ENCODE measurements at places on chromosomes 5 and 9.

- no peaks in the 10 kb centered on the region for H3K27me3 ChIP-seq
- no peak for DNase-seq
- no peaks in the 10 kb centered on the region for H3K36me3 ChIP-seq
These were observed 21.3 kb downstream of the TLR4 start for GRCh38 chr9:117725426-117725887.

GRCh38 chr9:37978983-37979382 is 75.1 kb upstream of the SLC25A51 start:
- H3K4me1 ChIP-seq: no peaks in the 10 kb centered on the region
- DNase-seq: no peak
- H3K4me3 ChIP-seq: no peak overlapping the region

DNA sequence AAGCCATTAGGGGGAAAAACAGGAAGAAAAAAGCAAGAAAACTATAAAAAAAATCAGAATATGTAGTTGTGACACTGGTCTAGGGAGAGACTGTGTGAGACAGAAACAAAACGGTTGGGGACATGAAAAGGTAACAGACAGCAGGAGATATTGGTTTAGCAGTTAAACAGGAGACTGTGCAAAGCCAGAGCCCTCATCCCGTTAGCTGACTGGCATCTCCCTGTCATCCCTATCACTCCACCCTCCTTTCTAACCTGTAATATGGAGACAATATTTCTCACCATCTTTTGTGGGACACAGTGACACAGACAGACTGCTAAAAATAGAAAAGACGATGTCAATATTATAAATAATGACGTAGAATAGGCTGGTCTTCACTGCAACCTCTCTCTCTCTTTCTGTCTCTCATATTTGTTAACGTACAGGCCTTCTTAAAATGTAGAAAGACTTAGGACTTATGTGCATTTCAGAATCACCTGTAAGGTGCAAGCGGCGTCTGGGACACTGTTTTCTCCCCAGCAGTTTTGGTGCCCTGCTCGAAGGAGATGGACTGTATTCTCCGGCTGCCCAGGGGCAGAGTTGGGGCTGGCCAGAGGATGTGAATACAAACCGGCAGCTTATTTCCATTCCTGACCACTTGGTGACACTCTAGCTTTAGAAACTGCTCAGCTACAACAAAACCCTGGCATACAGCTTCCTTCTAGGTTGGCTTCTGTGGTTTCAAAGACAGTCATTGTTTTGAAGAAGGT is 190.6 kb downstream of the MAT2B start:
- H3K4me3 ChIP-seq: no peak overlapping the region
- no peaks in the 10 kb centered on the region for H3K27me3 ChIP-seq
- no peaks in the 10 kb centered on the region for H3K36me3 ChIP-seq
- no peak for DNase-seq

DNA sequence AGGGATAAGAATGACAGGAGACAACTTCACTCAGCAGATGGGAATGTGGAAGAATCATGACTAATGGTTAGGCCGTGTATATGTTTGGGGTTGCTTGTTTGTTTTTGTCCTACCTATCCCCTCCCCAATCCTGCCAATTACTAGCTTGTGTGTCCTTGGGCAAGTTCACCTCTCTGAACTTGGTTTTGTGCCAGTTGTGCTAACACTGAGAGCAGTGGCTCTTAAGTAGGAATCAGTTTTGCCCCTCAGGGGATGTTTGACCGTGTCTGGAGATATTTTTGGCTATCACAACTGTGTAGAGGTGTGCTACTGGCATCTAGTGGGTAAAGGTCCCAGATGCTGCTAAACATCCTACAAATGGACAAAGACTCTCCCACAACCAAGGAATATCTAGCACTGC is 287.0 kb downstream of the DMRT2 start:
- no peaks in the 10 kb centered on the region for H3K4me1 ChIP-seq
- no peak overlapping the region for H3K4me3 ChIP-seq
- no peak overlapping the region for H3K27ac ChIP-seq
- H3K27me3 ChIP-seq: no peaks in the 10 kb centered on the region

GRCh38 chr9:33438926-33439680 is 8.3 kb downstream of the AQP3 start:
- H3K4me3 ChIP-seq: peak overlapping the region; percentile 28
- peaks cover 37% of the 10 kb centered on the region for H3K36me3 ChIP-seq
- no peak overlapping the region for H3K27ac ChIP-seq
- DNase-seq: no peak
- peaks cover 6% of the 10 kb centered on the region for H3K4me1 ChIP-seq

GRCh38 chr5:158886086-158886485 is 213.6 kb downstream of the EBF1 start:
- H3K36me3 ChIP-seq: no peaks in the 10 kb centered on the region
- H3K4me1 ChIP-seq: no peaks in the 10 kb centered on the region
- no peak for DNase-seq
- H3K4me3 ChIP-seq: no peak overlapping the region
- H3K27ac ChIP-seq: no peak overlapping the region
- peaks cover 44% of the 10 kb centered on the region for H3K27me3 ChIP-seq

GRCh38 chr9:91066042-91066415 is 264.4 kb downstream of the SYK start:
- no peak overlapping the region for H3K4me3 ChIP-seq
- peaks cover 6% of the 10 kb centered on the region for H3K4me1 ChIP-seq
- DNase-seq: no peak
- no peaks in the 10 kb centered on the region for H3K36me3 ChIP-seq
- peak overlapping the region; percentile 57 for H3K27ac ChIP-seq

- H3K4me3 ChIP-seq: no peak overlapping the region
- H3K27me3 ChIP-seq: no peaks in the 10 kb centered on the region
- no peaks in the 10 kb centered on the region for H3K36me3 ChIP-seq
These were observed 181.6 kb upstream of the FST start for GRCh38 chr5:53298841-53299240.

- no peak overlapping the region for H3K4me3 ChIP-seq
- no peaks in the 10 kb centered on the region for H3K36me3 ChIP-seq
- no peaks in the 10 kb centered on the region for H3K27me3 ChIP-seq
- no peak for DNase-seq
- H3K4me1 ChIP-seq: peaks cover 10% of the 10 kb centered on the region
These were observed 78.1 kb downstream of the NDUFAF2 start for GRCh38 chr5:61023131-61023530.

DNA sequence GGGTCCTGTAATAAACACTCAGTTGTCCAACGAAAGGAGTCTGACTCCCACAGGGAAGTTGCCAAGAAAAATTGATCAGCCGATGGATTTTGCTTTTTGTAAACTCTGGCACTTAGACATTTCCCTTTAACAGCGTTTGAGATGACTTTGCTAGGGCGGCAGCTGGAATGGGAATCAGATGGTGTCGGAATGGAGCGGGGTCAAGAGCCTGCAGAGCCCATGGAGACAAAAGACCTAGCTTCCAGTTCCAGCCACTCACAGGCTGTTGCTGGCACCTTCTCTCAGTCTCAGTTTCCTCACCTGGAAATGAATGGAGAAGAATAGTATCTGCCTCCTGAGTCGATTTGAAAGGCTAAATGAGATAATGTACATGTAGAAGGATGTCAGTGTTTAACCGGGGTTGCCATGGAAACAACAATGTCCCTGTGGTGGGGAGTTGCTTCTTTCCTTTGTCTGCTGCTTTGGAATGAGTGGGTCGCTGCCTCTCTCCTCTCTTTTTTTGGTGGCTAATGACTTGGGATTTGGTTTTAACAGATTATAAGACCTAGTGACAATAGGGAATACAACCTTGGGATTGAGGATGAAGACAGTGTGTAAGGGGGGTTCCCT is 137.4 kb downstream of the GAS1 start:
- no peaks in the 10 kb centered on the region for H3K36me3 ChIP-seq
- H3K4me3 ChIP-seq: no peak overlapping the region
- H3K27me3 ChIP-seq: peaks cover 14% of the 10 kb centered on the region
- H3K27ac ChIP-seq: no peak overlapping the region

DNA sequence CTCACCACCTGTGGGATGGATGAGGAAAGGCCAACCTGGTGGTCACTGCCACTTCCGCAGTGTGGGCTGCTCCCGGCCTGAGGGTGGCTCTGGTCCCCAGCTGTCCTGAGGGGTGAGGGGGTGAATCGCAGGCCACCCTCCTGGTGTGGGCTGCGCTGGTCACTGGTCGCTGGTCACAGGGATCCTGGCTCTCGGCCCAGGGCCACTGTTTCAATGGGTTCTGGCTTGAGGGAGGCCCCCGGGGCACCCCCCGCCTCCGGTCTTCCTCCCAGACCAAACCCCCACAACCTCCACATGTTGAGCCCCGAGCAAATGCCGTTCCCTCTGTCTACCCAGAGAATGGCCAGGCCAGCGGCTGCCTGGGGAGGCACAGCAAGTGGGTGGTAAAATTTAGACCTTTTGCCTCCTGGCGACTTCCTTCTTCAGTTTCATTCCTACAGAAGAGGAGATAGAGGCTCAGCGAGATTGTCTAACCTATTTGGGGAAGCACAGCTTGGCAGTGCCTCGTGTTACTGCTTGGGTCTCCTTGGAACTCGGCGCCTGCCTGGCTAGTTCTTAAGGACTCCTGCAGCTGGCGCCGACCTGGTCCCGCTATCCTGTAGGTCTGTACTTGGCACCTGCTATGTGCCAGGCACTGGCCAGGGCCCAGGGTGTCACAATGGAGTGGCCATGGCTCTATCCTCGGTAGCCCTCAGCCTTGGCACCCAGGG is 48.2 kb downstream of the RXRA start:
- no peaks in the 10 kb centered on the region for H3K27me3 ChIP-seq
- peaks cover 28% of the 10 kb centered on the region for H3K4me1 ChIP-seq
- H3K36me3 ChIP-seq: peaks cover 12% of the 10 kb centered on the region
- no peak for DNase-seq
- no peak overlapping the region for H3K4me3 ChIP-seq

DNA sequence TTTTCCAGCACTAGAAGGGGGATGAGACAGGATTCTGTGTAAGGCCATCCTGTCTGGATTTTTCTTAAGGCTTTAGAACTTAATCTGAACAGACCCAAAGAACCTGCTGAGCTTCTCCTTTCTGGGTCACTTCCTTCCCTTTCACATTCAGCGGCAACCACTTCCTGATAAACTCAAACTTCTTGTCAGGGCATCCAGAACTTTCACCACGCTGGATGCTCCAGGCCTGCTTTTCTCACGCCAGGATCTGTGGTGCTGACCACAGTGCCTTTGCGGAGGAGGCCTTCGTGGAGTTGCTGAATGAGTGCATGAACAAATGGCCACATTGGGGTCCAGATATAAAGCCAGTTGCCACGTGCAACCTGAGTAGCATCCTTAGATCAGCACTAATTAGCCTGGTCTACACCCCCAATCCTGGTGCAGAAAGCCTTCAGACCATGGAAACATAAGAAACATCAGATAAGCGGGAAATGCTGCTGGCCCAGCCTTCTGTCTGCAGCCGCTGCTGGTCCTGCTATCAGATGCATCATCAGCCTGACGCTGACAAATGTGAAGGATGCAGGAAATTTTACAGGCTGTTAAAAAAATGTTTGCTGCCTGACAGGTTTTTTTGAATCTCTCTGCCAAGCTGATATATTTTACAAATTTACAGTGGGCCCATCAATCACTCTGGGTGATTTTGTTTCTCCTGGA is 75.3 kb upstream of the BARHL1 start:
- H3K4me3 ChIP-seq: peak overlapping the region; percentile 51
- DNase-seq: no peak
- H3K27ac ChIP-seq: no peak overlapping the region
- peaks cover 32% of the 10 kb centered on the region for H3K27me3 ChIP-seq
- H3K4me1 ChIP-seq: peaks cover 5% of the 10 kb centered on the region

GRCh38 chr9:101480386-101480785 is 44.8 kb upstream of the ALDOB start:
- no peaks in the 10 kb centered on the region for H3K36me3 ChIP-seq
- H3K27ac ChIP-seq: no peak overlapping the region
- DNase-seq: no peak
- H3K27me3 ChIP-seq: peaks cover 40% of the 10 kb centered on the region
- H3K4me1 ChIP-seq: no peaks in the 10 kb centered on the region

GRCh38 chr9:35203528-35203927 is 41.7 kb downstream of the UNC13B start:
- H3K4me1 ChIP-seq: no peaks in the 10 kb centered on the region
- DNase-seq: no peak
- H3K27me3 ChIP-seq: peaks cover 29% of the 10 kb centered on the region
- no peak overlapping the region for H3K27ac ChIP-seq
- no peak overlapping the region for H3K4me3 ChIP-seq
- H3K36me3 ChIP-seq: no peaks in the 10 kb centered on the region

DNA sequence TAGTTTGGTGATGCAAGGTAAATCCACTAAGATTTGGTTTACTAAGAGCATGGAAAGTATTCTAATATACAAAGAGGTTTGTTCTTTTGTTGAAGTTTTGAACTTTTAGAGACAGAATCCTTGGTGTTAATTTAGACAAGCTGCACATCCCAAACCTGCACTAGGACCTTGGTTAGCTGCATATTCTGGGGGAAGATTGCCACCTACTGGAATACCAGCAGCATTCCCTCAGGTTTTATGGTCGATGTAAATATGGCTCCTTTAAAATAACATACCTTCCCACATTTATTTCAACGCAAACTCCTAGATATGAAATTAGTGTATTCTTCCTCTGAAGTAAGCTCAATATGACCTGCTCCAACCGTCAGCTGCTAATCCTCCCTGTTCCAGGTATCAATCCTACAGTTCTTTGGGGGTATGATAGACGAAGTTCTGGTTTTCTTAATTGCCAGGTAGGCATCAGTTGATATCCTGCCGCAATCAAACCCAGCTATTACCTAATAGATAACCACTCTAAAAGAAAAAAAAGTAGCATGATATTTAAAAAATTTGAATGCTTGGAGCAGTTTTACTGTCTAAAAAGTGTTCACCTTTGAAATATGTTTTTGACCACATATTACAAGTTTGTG is 624.1 kb downstream of the ISL1 start:
- no peak overlapping the region for H3K4me3 ChIP-seq
- no peaks in the 10 kb centered on the region for H3K36me3 ChIP-seq
- H3K4me1 ChIP-seq: no peaks in the 10 kb centered on the region
- no peaks in the 10 kb centered on the region for H3K27me3 ChIP-seq
- H3K27ac ChIP-seq: no peak overlapping the region

DNA sequence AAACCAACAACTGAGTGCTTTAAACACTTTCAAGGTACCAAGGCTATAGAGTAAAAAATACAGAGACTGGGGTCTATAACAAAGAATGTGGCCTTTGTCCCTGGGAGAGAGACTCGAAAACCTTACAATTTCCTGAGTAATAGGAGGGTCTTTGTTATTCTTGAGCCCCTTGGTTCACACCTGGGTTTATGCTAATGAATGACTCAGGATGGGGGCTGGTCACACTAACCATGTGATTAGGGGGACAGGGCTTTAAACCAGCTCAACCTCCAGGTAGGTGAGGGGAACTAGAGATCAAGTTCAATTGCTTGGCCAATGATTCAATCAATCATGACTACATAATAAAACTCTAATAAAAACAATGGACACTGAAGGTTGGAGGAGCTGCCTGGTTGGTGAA is 50.2 kb downstream of the PLPP1 start:
- H3K27ac ChIP-seq: no peak overlapping the region
- no peaks in the 10 kb centered on the region for H3K4me1 ChIP-seq
- no peak overlapping the region for H3K4me3 ChIP-seq
- DNase-seq: no peak

GRCh38 chr5:157677931-157678330 is 6.6 kb downstream of the C5orf52 start:
- no peaks in the 10 kb centered on the region for H3K36me3 ChIP-seq
- H3K4me3 ChIP-seq: no peak overlapping the region
- H3K4me1 ChIP-seq: no peaks in the 10 kb centered on the region
- H3K27me3 ChIP-seq: no peaks in the 10 kb centered on the region
- H3K27ac ChIP-seq: no peak overlapping the region
- no peak for DNase-seq

Data from effector memory CD8-positive, alpha-beta T cell (primary cell).